ENCODE measurements at places on chromosomes 2 and 18.

DNA sequence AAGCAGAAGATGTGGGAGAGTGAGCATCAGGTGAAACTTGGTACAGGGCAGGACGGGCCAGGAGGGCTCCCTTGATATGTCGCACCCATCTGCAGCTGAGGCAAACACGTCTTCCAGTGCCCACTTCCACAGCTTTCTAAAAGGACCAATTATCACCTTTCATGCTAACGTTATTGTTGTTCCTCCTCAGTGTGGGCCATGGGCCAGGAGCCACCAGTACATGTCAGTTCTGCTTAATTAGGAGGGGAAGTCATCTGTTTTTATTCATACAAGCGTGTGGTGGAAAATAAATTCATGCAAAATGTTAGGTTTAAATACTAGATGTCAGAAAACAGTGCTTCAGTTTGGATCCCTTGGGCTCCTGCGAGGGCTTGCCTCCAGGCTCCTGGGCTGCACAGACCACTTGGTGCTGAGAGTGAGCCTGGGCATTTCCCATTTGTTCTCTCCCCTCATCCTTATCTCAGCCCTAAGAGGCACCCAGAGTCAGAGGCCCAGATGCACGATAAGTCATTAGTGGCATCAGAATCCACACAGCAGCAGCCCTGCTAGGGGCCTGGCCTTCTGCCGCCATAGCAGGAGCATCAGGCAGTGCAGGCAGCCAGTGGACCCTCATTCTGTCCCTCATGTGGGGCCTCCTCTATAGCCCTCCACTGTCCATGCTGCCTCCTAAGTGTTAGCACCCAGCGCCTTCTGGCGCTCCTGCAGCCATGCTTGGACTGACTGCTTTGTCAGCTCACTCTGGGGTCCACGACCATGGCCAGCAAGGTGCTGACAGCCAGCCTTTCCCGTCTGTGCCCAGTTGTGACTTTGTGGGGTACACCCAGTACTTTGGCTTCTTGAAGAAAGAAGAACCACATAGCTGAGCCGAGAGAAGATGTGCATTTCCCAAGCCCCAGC, 539.8 kb upstream of the RAB6C start:
- DNase-seq = no peak

GRCh38 chr2:28449488-28450395, 46.1 kb upstream of the PLB1 start:
- no peak for DNase-seq

GRCh38 chr18:34837769-34838272, 127.7 kb downstream of the DTNA start:
- DNase-seq = no peak

- DNase-seq = no peak
These were observed 22.7 kb downstream of the C1D start for GRCh38 chr2:68040078-68040477.

DNA sequence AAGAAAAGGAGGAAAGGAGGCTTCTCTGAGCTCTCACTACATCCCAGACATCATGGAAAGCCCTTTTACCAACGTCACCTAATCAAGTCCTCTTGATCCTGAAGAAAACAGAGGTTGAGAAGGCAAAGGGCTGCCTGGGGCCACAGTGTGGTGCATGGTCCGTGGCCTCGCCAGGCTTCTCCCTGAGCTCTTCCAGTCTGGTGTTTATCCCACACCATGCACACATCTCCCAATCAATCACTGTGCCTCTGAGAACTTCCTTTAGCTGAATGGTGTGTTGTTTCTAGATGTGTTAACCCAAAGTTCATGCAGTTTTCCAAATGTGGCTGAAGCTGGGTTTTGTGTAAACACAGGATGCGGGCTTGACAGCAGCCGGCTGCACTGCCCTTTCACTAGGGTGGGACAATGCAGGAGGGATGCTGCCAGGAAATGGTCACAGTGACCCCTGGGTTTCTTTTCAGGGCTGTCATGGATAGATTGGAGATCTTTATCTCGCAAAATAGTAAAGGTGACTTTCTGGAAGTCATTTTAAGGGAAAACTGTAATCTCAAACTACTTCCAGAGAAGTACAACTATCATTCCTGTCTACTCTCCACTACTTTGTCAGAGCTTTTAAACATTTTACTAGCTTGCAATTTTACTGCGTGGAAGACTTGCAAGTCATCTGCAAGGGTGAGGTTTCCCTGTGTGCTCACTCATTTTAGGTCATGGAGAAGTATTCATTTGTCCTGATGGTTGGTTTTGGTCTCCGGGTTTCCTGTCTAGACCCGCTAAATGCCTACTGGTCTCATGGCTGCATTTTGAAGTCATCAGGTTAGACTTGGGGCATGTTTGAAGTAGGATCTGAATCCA, 54.6 kb downstream of the IL1R2 start:
- DNase-seq = no peak

- DNase-seq = no peak
These were observed 141.5 kb upstream of the PKDCC start for GRCh38 chr2:41906338-41906725.

DNA sequence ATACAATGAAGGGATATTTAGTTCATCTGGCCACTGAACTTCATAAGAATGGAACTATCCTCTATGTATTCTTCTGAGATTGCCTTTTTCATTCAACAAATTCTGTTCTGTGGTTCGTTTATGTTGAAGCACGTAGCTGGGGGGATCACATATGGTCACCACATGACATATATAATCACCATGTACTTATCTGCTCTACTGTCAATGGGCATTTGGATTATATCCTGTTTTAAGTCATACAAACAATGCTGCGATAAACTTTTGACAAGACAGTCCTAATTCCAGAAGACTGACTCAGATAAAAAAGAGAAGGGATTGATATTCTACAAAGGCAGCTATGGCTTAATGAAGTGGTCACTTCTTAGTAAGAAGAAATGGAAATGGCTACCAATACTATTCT, 116.0 kb upstream of the CCDC195 start:
- DNase-seq = no peak

DNA sequence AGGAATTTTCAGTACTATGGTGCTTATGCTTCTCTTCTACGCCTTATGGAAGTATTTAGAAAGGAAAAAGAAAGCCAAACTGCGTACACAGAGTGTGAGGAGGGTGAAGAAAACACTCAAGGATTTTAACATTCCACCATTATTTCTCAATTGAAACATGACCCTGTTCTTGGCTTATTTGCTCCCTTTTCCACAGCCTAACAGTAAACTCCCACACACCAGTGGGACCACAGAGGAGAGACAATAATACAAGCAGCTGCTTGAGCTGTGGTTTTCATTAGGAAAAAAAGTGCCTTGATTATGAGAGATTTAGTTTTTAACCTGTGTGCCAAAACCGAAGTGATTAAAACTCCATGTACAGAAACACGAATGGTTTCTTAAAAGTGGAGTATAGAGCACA, 134.3 kb downstream of the MEP1B start:
- DNase-seq = no peak

DNA sequence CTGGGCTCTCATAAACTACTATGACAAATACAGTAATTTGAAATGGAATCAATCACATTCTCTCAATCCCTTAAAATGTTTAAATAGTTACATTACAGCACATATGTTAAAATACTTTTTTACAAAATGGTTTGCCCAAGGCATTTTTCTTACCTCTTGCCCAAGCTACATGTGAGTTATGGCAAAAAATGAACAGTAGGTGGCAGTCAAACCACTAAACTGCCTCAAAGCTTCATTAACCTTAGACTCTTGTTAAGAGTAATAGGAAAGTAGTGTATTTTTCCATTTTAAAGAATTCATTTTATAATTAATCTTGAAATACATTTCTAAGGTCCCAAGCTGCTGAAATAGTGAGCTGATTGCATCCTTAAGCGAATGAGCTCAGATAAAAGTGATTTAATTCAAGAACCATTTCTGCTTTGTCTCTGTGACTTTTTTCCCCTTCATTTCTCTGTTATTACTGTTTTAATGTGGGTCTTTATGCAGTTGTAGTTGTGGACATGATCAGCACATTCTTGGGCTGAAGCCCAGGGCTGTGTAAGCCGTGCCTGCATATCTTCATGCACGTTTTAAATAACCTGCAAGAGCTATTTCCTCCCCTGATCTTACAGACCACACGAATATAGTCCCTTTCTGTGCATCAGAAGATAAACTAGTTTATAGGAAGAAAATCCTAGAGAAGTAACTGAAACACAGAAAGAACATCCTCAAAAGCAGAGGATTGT, 311.8 kb downstream of the LNPK start:
- no peak for DNase-seq

DNA sequence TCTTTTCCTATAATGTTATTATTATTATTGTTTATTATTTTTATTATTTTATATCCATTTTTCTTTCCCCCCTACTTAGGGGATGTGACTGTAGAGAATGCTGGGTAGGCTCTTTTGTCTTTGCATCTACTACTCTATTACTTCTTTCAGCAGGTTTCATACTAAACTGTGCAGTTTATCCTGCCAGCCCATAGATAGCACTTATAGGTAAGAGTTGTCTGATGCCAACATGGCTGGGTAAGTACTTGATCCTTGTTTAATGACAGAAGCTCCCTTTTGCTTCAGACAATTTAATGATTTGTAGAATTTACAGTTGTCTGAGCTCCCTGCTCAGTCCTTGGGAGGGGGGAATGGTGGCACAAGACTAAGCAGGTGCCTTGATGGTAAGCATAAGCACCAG, 262.9 kb upstream of the CDH2 start:
- no peak for DNase-seq

GRCh38 chr2:15818318-15818753, 122.0 kb upstream of the MYCN start:
- DNase-seq = no peak

DNA sequence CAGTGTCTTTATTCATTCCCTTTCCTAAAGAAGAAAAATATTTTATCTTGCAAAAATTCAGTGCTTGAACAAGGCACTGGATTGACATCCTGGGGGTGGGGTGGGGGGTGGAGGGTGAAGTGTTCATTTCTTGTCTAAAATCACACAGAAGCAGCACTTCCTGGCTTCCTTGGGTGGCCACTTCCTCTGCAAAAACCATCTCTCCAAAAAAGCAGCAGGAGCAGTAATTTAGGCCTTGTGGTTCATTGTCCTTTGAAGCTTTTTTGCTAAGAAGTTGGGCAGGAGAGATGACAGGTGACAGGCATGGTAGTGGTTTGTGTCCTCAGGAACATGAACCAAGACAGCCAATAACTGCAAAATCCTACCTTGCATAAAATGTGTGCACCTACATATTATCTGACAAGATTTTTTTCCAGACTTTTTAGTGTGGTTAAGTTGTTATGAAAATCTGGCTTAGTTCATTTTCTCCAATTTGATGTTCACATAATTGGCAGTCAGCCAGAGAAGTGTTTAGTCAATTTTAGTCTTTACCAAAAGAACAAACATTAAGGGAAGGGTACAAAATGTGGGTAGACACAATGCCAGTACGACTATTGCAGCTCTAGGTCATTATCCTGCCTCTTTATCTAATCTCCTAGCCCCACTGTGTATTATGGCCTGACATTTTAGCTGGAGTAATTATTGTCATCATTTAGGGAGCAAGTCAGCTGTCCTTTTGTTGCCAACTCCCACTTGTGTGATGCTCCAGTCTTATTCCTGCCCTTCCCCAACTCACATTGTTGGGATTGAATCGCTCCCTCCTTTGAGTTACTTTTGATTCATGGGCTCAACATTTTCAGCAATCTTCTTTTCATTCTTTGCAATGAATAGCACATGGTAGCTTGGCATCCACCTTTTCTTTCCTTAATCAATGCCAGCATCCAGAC, 177.2 kb downstream of the MYO3B start:
- no peak for DNase-seq

- no peak for DNase-seq
These were observed 130.2 kb downstream of the ARHGAP15 start for GRCh38 chr2:143259368-143259958.

GRCh38 chr18:8610459-8610851, 1.2 kb downstream of the RAB12 start:
- no peak for DNase-seq

GRCh38 chr2:139409212-139409611, 629.0 kb upstream of the NXPH2 start:
- no peak for DNase-seq

GRCh38 chr2:188522517-188522916, 230.8 kb downstream of the GULP1 start:
- no peak for DNase-seq

DNA sequence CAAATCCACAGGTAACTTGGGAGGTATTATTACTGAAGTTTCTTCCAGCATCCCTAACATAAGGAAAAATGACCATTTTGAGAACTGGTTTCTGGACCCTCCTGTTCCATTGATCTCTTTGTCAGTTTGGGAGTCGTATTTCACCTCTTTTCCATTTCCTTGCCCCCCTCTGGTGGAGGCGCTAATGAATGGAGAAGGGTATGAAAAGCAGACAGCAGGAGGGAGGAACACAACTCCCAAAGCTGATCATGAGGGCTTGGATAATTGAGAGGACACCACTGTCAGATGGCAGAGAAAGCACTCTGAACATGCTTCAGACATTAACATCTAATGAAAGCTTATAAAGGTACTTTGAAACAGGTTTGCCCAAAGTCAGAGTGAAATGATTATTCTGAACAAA, 56.6 kb upstream of the TLK1 start:
- DNase-seq = no peak

DNA sequence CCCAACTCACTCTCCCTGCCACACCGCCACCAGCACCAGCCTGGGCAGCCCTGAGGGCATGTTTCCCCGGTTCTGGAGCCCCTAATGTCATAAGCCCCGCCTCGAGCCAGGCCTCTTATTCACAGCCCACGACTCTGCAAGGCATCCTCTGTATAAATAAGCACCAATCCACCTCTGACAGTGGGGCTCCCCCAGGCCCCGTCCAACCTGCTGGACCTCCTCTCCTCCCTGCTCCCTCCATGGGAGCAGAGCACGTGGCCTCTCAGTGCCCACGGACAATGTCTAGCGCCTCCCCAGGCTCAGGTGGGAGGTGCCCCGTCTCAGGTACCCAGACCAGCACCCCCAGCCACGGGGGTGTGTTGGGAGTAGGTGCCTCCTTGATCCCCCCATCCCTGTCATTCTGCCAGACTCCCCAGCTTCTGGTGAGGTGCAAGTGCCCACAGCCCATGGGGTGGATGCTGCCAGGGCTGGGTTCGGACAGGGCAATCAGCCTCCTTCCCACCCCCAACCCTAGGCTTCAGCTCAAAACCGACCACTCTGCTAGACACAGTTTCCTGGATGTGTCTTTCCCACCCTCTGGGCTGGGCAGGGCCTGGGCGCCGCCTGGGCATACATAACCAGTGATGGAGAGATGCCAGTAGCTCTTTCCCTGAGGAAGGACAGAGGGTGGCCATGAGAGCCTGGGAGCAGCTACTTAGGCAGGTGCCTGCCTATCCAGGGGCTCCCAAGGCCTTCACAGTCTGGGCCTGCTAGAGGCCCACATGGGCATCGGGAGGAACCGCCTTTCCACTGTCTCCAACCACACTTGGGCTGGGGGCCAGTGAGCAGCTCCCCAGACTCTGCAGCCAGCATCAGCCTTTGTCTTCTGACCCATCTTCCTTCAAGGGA, 1.6 kb upstream of the ADRA2B start:
- no peak for DNase-seq

DNA sequence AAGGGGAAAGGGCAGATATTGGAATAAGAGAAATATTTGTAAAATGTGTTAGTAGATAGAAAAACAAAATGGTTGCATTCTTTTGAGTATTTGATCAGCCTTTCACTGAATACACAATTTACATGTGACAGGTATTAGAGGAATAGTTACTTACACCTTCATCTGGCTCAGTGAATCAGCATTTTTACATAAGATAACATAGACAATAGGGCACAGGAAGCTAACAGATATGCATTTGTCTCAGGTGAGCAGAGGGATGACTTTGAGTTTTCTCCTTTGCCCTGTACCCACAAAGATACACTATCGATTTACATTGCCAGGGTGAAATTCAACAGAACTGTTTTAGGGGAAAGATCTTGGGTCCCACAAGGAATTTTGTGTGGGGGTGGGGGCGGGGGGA, 373.1 kb upstream of the NETO1 start:
- DNase-seq = no peak
